ENCODE measurements at places on chromosomes 13 and 19. TPM values are rescaled to one million over a fixed set of nuclear protein-coding genes. Genes with fewer than 3 reads are reported as not detected.

The RNF113B gene
- not detected for total RNA-seq

The SLC1A6 gene
- not detected for total RNA-seq

DNA sequence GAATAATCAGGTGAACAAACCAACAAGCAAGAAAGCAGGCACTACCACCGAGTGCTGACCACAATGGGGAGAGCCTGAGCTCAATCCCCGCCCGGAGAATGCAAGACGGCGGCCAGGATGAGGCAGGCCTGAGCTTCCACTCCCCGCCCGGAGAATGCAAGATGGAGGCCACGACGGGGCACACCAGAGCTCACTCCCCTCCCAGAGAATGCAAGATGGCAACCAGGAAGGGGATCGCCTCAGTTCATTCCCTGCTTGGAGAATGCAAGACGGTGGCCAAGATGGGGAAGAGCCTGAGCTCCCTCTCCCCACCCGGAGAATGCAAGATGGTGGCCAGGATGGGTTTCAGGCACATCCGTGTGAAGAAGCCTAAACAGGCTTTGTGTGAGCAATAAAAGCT is 24.7 kb upstream of the MIER2 start:
- DNase-seq: no peak

DNA sequence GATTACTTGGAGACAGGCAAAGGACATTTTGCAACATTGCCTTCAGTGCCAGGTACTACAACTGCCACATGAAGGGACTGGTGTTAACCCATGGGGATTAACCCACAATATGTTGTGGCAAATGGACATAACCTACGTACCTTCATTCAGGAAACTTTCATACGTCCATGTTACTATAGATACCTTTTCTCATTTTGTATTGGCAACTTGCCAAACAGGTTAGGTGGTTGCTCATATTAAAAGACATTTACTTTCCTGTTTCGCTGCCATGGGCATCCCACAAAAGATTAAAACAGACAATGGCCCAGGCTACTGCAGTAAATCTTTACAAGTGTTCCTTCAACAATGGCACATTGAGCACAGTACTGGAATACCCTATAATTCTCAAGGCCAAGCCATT is 925.3 kb downstream of the SLITRK6 start:
- no peak for DNase-seq

GRCh38 chr19:49869009-49869483 is 1.7 kb upstream of the PNKP start:
- peak; percentile 70 for DNase-seq

DNA sequence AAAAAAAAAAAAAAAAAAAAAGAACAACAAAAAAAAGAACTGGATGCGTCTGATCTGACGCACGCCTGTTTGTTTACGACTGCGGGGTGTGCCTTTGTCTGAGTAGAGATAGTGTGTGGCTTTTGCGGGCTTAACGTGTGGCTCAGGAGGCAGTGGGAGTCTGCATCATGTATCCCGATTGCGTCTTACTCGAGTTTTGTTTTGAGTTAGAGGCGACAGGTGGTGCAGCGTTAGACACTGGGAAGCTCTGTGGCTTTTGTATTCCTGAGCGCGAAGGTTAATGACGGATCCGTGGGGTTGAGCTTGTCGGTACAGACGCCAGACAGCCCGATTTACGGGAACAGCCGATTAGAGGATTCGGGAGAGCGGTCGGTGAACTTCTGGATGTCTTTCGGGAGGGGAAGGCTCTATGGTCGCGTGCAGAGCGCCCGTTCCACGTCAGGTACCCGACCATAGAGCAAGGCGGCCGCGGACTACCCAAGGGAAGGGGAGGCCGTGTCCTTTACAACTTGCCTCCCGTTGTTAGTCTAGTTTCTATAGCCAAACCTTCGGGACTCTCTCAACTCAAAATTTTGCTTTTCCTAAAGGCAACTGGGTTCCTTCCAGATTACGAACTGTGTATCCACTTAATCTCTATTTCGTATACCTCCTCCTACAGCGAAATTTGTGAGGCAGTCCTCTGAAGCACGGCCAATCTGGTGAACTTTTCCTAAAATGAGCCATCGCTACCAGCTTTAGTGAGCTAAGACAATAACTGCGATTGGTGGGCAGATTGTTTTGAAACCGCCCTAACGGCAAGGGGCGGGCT is 926 bp upstream of the HNRNPUL1 start:
- DNase-seq: peak; percentile 62

- no peak for DNase-seq
Observed at GRCh38 chr13:33289966-33290365, 4.4 kb upstream of the STARD13 start.

DNA sequence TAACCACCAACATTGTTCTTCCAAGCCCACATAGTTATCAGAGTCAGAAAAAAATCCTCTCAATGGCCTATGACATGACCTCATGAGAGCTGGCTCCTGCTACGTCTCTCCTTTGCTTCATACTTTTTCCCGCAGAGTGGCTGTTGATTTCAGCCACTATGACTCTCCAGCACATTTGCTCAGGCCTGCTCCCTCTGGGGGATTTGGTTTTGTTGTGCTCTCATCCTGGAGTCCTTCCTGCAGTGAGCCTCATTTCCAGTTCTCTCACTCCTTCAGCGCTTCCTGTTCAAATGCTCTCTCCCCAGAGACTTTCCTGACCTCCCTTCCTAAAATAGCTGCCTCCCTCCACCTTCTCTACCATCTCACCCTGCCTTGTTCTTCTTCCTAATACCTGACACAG is 72.0 kb upstream of the USP29 start:
- no peak for DNase-seq

Measured in activated B cell treated with CpG ODN at 0.5 μM for 24 hours (primary cell).